NCI-H748 treated with DMSO at 0.1 percent for 48 hours (cell line): ENCODE measurements at places on chromosomes 7 and 10.

DNA sequence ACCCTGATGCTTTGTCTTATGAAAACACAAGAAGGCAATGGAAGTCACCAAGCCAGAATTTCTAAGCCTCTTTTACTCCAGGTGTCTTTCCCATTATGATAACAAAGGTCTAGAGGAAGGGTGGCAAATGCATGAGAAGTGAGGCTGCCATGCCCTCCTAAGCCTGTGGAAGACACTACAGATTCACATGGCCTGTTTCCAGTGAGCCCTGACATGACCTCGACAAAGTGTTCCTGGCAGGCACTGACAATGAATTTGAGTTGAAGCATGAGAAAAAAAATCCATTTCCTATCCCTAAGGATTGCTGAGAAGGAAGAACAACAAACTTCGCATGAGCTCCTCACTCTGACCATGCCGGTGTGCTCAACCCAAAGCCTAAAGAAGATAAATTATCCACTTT lies 268.0 kb downstream of the HTR7 start:
- DNase-seq, result no peak

DNA sequence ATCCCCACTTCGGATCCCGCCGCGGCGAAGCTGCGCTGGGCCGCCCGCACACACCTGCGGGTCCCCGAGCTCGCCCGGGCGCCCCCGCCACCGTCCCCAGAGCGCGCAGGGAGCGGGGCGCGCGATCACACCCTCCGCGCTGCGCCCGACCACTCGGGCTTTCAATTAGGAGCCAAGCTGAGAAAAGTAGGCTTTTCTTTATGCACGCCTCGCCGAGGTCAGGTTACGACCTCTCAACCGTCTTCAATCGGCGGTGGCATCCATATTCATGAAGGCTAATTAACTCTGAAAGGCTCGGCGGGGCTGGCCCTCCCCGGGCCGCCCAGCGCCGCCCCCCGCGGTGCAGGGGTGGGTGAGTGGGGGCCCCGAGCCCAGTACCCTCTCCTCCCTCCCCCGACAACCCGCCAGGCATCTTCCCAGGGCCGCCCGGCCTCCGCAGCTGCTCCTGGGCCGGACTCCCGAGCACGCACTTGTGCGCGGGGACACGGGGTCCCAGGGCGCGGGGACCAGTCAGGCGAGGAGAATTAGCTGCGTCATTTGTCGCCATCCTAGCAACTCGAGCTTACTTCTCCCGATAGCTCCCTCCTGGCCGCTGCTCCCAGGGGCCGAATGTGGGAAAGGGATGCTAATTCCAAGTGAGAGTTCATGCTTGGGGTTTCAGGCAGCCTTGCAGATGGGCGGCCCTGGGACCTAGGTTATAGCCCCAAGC lies 155.5 kb upstream of the LYZL2 start:
- DNase-seq, result peak; percentile 11

DNA sequence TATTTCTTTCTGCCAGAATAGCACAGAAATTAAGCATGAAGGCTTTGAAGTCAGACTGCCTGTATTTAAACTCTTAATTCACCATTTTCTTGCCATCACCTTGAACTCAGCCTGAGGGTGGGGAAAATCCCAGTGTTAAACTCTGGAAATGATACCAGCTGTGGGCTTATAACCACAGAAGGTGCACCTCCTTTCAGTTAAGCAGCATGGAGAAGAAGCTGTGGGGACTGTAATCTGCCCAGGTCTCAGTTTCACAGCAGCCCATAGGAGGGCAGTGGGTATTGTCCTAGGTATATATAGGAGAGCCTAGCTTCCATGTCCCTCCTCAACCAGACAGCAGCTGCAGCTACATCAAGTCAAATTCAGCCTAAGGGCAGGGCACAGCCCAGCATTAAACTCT lies 241.6 kb downstream of the HPSE2 start:
- no peak for DNase-seq

- DNase-seq, result no peak
Observed at GRCh38 chr10:11678074-11678793, 63.9 kb upstream of the ECHDC3 start.

- DNase-seq, result no peak
Observed at GRCh38 chr10:126209451-126209850, 178.8 kb downstream of the ADAM12 start.

- DNase-seq, result no peak
Observed at GRCh38 chr7:26155531-26156375, 3.8 kb downstream of the NFE2L3 start.
